ENCODE measurements at places on chromosomes 3 and 15.
A peak's percentile ranks its signal among the peaks of the same experiment; 100 is the strongest.

GRCh38 chr3:52174896-52175295 is 20.7 kb upstream of the POC1A start:
- no peak for DNase-seq

- no peak for DNase-seq
These were observed 183.9 kb downstream of the ARRDC4 start for GRCh38 chr15:98144388-98144787.

- no peak for DNase-seq
These were observed 119.4 kb downstream of the SUCLG2 start for GRCh38 chr3:67535006-67535405.

- no peak for DNase-seq
These were observed 346.1 kb downstream of the EPHB1 start for GRCh38 chr3:135141160-135141559.

DNA sequence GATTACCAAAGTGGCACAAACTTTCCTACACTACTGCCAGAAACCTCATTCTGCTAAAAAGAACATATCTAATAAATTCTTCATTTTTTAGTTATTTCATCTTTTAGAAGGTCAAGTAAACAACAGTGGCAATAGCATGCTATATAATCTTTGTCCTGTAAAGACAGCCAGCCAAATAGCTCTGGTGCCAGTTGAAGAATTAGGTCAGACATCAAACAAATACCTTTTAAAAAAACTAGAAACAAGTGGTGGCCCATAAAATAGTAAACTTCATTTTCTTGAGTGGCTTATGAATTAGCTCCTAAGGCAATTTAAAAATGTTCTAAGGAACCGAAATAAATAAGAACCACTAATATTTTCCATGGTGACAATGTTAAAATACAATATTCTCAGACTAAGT is 19.5 kb downstream of the CCDC14 start:
- no peak for DNase-seq

GRCh38 chr15:67967871-67968431 is 86.2 kb upstream of the PIAS1 start:
- DNase-seq, result peak; percentile 81

- no peak for DNase-seq
These were observed 149.5 kb downstream of the TP63 start for GRCh38 chr3:189780546-189781270.

- DNase-seq, result no peak
These were observed 529.7 kb downstream of the IGSF11 start for GRCh38 chr3:118504906-118505305.

All from glutamatergic neuron (in vitro differentiated cells).